ENCODE measurements at places on chromosomes 12 and 14. TPM values are rescaled to one million over a fixed set of nuclear protein-coding genes. Genes with fewer than 3 reads are reported as not detected.

CD163L1 gene
- not detected for total RNA-seq

LTBP2 gene
- total RNA-seq: 0.05 TPM

PLD4 gene
- total RNA-seq: not detected

GALC gene
- 11.3 TPM for total RNA-seq

PLEKHD1 gene
- total RNA-seq: 0.07 TPM

MMP19 gene
- total RNA-seq: not detected

GPR68 gene
- 14.0 TPM for total RNA-seq

CBLN3 gene
- 2.9 TPM for total RNA-seq

ABCC9 gene
- total RNA-seq: not detected

PLEKHH1 gene
- 4.8 TPM for total RNA-seq

MDGA2 gene
- not detected for total RNA-seq

GOLGA3 gene
- total RNA-seq: 55.6 TPM

BDKRB1 gene
- not detected for total RNA-seq

CACNA1C gene
- total RNA-seq: 0.05 TPM

TOMM20L gene
- total RNA-seq: not detected

BRI3BP gene
- 22.3 TPM for total RNA-seq

GLT1D1 gene
- total RNA-seq: 0.32 TPM

NCOR2 gene
- 105 TPM for total RNA-seq

ERO1A gene
- total RNA-seq: 187 TPM

AVPR1A gene
- total RNA-seq: not detected

B4GALNT1 gene
- total RNA-seq: 1.4 TPM

TC2N gene
- total RNA-seq: 28.5 TPM

PIANP gene
- not detected for total RNA-seq

SVOP gene
- total RNA-seq: not detected

ATP6V1D gene
- 20.7 TPM for total RNA-seq

C2CD5 gene
- 34.1 TPM for total RNA-seq

POLE gene
- total RNA-seq: 115 TPM

AICDA gene
- not detected for total RNA-seq

OTX2 gene
- not detected for total RNA-seq

PARP2 gene
- 46.5 TPM for total RNA-seq

TNFRSF1A gene
- total RNA-seq: 40.6 TPM

DHH gene
- total RNA-seq: 0.14 TPM

CCDC175 gene
- total RNA-seq: not detected
